Central memory CD8-positive, alpha-beta T cell (primary cell): ENCODE measurements at places on chromosomes 12 and 14.

- DNase-seq = no peak
Measured at GRCh38 chr14:31291210-31291609, 83.6 kb upstream of the HECTD1 start.

DNA sequence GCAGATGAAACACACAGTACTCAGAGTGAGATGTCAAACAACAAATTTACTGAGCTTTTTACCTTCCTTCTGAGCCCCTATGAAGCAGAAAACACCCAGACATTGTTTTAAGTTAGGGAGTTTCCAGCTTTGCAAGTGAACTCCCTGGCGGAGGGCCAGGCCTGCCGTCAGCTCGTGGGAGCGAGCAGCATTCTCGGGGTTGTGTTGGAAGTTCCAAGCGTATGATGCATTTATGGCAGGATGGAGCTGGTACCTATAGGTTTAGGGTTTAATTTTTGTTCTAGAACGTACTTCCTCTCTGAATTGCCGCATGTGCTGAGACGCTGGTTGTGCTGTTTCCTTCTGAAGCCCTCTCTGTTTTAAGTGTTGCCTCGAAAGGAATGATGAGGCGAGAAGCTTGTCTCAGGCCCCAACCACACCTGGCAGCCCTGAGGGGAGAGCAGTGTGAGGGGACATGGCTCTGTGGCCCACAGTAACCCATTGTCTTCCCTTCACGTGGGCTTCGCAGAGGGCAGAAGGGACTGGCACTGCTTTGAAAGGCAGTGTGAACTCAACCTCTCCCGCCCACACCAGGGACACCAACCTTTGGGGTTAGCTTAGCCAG, 76.6 kb downstream of the SSPN start:
- no peak for DNase-seq

DNA sequence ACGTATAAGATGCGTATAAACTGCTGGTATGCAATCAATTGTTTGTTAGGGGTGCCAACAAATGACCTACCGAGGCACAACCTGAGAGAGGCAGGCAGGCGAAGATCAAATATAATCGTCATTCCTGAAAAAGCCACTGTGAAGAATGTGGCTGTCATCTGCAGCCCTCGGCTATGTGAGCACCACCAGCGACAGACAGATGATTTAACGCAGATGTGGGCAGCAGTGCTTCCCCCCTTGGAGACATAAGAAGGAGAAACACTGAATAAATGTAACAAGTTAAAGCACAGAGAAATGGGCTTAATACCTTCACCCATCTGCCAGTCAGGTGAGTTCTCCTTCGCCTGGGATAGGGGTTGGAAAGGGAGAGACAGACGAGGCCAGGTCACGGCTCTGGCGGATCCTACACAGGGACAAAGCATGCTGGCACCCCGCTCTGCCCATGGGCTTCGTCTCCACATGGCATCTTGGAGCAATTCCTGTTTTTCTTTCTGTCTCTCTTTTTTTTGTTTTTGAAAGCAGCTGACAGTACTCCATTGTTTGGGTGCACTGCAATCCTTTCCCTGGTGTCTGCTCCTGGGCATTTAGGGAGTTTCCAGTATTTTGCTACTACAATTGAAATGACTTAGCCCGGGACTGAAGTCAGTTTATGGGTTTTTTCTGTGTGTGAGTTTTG, 28.1 kb downstream of the TNFAIP2 start:
- DNase-seq = no peak

DNA sequence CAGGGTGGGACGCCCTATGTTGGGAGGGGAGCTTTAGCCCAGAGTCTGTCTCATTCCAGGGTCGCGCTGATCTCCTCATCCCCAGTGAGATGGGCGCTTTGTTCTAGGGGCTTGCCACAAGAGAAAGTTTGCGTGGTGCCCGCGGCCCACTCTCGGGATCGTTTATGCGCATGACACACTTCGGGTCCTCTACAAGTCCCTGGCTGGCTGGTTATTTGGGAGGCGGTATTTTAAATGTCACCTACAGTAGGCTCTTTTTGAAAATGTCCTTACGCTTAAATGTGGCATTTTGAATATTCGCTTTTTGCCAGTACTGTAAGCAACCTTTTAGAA, 541 bp downstream of the GOLT1B start:
- DNase-seq = no peak

- no peak for DNase-seq
Measured at GRCh38 chr12:114944736-114945135, 260.8 kb upstream of the TBX3 start.

DNA sequence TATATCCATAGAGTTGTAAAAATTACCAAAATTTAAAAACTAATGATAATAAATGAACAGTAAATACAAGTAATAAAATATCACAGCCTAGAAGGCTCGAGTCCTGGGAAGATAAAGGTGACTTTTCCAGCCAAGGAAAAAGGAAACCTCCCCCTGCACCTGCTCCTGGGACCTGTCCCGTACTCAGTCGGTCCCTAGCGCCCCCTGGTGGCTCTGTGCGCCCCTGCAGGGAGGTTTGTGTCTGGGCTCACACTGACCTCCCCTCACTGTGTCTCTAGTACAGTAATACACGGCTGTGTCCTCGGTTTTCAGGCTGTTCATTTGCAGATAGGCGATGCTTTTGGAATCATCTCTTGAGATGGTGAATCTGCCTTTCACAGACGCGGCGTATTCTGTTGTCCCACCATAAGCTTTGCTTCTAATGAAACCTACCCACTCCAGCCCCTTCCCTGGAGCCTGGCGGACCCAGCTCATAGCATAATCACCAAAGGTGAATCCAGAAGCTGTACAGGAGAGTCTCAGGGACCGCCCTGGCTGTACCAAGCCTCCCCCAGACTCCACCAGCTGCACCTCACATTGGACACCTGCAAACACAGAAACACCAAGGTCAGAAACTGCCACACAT, 1030.4 kb downstream of the TMEM121 start:
- DNase-seq = peak; percentile 49

GRCh38 chr12:50006754-50007442, 18.4 kb downstream of the RACGAP1 start:
- no peak for DNase-seq

- DNase-seq = no peak
Measured at GRCh38 chr12:6927379-6928021, at the start of gene ATN1. ATN1 (plus strand) TSS chr12:6927959; CDS start chr12:6934002, 6,043 bp downstream.

- DNase-seq = no peak
Measured at GRCh38 chr12:71876137-71876799, 36.7 kb downstream of the TBC1D15 start.

DNA sequence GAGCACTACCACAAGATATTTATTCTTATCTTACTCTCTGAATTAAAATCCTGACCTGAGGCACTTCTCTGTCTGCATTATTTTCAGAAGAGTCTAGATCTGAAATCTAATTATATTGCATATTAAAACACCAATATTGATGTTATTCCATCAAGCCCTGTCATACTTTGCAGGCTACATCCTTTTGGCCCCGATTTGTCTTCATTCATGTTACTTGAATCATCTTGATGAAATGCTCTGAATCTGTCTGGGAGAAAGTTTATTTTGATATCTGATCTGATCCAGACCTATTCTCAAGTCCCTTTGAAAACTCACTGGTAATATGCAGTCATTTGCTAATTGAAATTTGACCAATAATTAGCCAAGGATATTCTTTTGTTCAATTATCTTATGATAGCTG, 79.9 kb downstream of the BBS10 start:
- DNase-seq = no peak

- no peak for DNase-seq
Measured at GRCh38 chr12:103392722-103393121, 103.0 kb downstream of the C12orf42 start.

GRCh38 chr12:116244474-116245090, 32.9 kb downstream of the MED13L start:
- DNase-seq = no peak

- DNase-seq = no peak
Measured at GRCh38 chr12:75852143-75852542, 179.4 kb downstream of the PHLDA1 start.

- DNase-seq = no peak
Measured at GRCh38 chr12:40730281-40730680, 38.0 kb downstream of the CNTN1 start.

DNA sequence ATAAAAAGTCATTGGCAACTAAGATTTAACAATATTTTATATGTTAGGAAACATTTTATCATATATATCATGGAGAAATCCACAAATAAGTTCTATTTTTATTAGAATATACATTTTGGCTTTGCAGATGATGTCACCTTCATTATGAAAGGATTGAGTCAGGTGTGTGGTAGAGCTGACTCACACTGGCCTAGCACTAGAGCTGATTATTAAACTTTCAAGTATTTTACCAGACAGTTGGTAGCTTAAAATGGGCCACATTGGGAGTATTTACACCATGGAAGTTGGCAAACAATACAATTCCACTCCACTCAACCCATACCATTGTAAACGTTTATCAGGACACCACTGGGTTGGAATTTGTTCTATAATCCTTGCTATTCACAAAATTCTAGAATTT, 1036.6 kb downstream of the TRHDE start:
- no peak for DNase-seq

DNA sequence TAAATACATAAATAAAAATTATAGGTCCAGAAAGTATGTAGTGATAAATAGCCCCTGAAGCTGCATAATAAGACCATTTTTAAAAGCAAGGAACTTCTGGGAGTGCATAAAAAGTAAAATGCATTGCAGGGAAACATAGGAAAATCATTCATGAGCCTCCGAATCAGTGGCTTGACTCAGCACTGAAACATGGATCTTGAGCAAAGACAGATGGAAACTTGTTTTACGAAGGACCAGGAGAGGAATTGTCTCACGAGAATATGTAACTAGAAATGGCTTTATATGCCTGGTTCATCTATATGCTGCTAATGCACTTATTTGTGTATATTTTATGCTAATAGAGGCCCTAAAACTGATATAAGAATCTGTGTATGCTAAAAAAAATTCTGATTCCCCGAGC, 14.7 kb downstream of the TMEM30B start:
- no peak for DNase-seq

- no peak for DNase-seq
Measured at GRCh38 chr12:27801630-27802029, 21.6 kb upstream of the MANSC4 start.

GRCh38 chr14:103733651-103734050, 18.0 kb downstream of the ZFYVE21 start:
- no peak for DNase-seq

- no peak for DNase-seq
Measured at GRCh38 chr14:54676812-54677708, 110.1 kb downstream of the SAMD4A start.

- DNase-seq = no peak
Measured at GRCh38 chr14:60654334-60654821, 5.1 kb upstream of the SIX1 start.

GRCh38 chr12:105177208-105177607, 58.8 kb downstream of the APPL2 start:
- no peak for DNase-seq

GRCh38 chr12:3995306-3995705, 122.1 kb upstream of the PARP11 start:
- DNase-seq = no peak

- DNase-seq = no peak
Measured at GRCh38 chr14:30240685-30241084, 313.0 kb upstream of the PRKD1 start.

- DNase-seq = no peak
Measured at GRCh38 chr14:58133739-58134138, 18.3 kb downstream of the ARMH4 start.

GRCh38 chr12:131348231-131348630, 362.7 kb upstream of the SFSWAP start:
- no peak for DNase-seq

DNA sequence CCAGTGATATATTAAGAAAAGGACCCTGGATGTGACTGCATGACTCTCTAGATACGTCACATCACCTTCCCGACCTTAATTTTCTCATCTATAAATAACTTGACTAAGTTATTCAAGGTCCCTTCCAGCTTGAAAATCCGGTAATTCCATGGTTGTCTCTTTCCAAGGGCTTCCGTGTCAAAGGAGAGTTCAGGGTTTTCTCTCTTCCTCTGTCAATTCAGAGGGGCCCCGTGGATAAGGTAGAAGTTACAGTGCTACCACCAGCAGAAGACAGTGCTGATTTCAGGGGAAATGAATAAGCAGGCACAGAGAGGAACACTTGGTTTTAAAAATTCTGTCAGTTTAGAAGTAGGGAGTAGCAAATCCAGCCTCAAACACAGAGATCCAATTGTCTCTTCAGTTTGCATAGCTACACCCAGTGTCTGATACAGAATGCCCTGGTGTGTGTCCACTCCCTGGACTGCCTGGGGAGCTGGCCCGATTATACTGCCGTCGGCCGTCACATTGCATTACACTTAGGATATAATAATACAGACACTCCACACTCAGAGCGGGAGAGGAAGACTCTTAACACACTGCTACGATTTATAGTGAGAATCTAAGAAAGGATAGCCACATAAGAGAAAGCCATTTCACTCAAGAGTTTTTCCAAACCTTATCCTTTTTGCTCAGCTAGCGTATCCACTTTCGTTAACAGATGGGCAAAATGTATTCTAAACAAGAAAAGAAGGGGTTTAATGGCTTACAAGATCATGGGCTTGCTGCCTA, 54.7 kb upstream of the GTF2A1 start:
- no peak for DNase-seq

DNA sequence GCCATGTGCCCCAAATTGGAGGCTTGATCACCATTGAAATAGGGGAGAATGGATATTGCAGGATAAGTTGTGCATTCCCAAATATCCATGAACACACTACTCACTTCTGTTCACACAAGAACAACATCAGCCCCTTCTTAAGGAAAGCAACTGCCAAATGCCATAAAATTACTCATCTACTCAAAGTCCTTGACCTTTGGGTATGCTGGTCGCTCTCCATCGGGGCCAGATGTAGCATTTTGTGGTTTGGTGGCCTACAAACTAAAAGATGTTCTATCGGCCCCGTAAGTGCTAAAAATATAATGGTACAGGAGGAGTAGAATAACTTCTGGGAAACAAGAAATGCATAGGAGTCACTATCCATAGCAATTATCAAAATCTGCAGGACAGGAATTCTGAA, 362.6 kb downstream of the AEBP2 start:
- DNase-seq = no peak

DNA sequence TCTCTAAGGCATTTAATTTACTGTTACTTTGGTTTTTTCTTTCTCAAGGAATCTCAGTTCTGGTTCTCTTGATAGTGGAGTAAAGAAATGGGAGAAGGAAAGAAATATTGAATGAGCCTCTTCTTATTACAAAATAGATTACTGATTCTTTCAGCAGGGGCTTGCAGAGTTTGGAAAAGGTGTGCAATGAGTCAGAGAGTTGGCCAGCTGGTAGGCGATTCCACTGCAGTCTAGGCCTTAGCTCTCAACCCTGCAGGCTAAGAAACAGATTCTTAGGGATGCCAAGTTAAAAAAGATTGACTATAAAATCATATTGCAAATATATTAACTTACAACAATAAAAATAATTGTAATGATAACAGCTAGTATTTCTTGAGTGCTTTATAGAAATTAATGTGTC, 25.8 kb downstream of the NR1H4 start:
- DNase-seq = no peak

DNA sequence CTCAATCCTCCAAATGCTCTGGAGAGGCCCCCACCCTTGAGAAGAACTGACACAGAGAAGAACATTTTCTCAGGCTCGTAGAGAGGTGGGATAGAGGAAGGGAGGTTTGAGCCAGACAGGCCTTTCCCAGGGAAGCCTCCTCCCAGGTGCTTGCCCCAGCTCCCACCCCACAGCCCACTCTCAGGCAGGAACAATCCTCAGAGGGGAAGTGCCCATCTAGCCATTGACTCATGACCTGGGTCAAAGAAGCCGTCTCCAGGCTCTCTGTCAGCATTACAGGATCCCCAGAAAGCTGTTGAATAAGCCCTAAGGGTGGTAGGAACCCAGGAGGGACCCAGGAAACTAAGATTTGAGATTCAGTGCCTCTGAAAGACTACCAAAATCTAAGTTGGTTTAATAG, 3.8 kb downstream of the AQP6 start:
- no peak for DNase-seq
